Stimulated activated CD8-positive, alpha-beta memory T cell treated with anti-CD3 and anti-CD28 coated beads, Interleukin-2, amount 100 ng/mL, for 1 hour (primary cell): ENCODE measurements at places on chromosomes 7 and 10.
A peak's percentile ranks its signal among the peaks of the same experiment; 100 is the strongest.

GRCh38 chr7:102810916-102811315, 62.1 kb downstream of the FAM185A start:
- no peak for DNase-seq

GRCh38 chr10:125264091-125264490, 103.7 kb upstream of the CTBP2 start:
- no peak for DNase-seq

GRCh38 chr10:132195366-132196075, 8.8 kb downstream of the DPYSL4 start:
- no peak for DNase-seq

- DNase-seq = no peak
Observed at GRCh38 chr10:79020015-79020491, 48.7 kb upstream of the ZMIZ1 start.

- DNase-seq = no peak
Observed at GRCh38 chr10:75772153-75772887, 340.9 kb downstream of the LRMDA start.

DNA sequence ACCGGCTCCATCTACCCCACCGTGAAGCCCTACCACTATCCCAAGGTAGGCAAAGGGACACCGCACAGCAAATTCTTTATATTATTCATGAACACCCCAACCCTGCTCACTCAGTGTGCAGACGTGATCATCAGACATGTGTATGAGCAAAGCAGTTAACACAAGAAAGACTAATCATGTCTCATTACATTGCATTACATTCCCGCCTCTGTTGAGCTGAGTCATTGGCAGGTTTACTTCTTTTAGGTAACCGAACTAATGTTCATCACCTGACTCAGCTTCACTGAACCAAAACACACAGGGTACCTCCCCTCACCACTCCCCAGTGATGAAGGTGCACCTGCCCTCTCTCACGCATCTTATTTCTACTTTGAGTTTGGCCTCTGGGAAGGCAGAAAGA, 233.4 kb downstream of the PAXIP1 start:
- DNase-seq = no peak

DNA sequence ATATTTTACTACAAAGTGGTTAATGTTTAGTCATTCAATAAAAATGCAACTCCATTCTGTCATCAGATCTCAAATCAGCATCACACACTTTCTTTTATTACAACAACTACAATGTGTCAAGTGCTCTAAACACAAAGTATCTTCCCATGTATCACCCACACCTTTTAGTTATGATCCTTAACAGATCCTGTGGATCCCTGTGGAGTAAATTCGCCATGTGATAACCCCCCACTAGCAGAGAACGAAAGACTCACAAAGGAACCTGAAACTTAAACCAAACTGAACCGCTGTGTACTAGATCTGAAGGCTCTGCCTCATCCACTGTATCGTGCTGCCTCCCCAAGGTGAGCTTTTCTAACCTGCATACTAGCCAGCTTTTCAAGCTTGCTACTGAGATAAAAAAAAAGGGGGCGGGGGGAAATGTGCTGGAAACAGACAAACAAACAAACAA, 1.7 kb downstream of the DPY19L1 start:
- no peak for DNase-seq

GRCh38 chr10:59006511-59007306, 169.7 kb upstream of the PHYHIPL start:
- DNase-seq = no peak

DNA sequence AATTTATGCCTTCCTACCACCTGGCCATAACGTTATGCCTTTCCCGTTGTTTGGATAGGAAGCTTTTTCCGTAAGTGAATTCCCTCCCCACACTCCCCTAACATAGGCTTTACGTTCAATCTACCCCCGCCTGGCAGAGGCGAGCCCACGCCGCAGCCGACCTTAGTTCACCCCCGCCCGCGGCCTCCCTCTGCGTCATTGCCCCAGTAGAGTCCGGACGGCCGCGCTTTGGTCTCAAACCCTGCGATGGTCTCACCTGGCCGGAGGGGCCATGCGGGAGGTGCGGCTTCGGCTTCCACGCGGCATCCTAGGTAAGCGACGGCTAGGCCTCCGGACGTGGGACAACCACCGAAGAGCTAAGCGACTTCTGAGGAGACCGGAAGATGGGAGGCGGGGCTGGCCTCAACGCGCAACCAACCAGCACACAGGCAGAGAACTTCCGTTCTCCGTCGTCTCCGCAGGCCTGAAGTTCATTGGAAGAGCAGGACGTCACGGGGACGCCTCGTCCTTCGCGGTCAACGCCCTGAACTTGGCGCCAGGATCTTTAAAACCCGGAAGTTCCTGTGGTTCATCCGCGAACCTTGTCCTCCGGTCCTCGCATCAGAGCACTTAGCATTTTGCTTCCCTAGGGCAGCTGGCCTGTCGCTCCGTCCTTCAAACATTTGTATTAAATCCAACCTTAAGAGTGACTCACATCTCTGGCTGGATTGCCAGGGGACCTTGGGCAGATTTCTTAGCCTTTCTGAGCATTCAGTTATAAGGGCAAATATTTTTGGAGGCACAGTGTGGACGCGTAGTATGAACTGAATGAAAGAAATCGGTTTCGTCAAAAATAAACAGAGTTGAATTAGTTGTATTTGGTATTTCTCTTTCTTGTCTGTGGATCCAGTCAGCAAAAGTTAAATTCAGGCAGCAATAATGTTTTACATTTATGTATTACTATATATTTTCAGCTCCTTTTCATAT, at the start of gene CHCHD2:
Gene CHCHD2, minus strand, starts transcription at position 369 of the 966 bp plus-strand sequence. Its CDS starts 63 bp downstream, at position 306.
- peak; percentile 87 for DNase-seq

GRCh38 chr10:63446716-63447440, 18.9 kb downstream of the JMJD1C start:
- no peak for DNase-seq

GRCh38 chr7:121019018-121019417, 30.5 kb downstream of the CPED1 start:
- no peak for DNase-seq

DNA sequence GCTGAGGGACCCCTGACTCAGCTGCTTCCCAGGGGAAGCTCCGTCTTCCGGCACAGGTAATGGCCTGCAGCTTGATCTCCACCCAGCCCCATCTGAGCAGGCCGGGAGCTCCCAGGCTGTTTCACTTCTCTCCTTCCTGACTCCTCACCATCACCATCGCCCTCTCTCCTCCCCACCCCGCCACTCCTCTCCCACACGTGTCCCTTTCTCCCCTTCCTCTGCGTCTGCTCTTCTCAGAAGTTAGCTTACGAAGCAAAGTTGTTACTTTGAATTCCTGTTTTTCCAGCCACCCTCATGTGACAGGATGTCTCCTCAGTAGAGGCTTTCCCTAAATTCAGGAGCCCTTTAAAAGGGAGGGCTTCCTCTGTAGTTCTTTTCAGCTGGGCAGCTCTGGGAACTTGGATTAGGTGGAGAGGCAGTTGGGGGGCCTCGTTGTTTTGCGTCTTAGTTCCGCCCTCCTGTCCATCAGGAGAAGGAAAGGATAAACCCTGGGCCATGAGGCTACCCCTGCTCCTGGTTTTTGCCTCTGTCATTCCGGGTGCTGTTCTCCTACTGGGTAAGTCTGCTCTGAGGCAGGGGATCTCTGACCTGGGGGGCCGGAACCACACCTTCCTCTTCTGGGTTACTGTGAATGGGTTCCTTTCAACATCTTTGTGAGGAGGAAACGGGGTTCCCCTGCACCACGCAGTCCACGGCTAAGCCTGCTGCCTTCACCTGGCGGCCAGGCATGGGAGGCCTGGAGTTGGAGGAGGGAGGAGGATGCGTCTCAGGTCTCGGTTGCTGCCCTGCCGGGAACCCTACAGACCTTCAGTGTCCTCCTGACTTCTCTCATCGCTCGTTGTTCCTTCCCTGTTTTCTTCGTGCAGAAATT, at the start of gene MRC1:
Gene MRC1, plus strand, starts transcription at position 378 of the 871 bp plus-strand sequence. Its CDS starts 118 bp downstream, at position 496.
- no peak for DNase-seq

DNA sequence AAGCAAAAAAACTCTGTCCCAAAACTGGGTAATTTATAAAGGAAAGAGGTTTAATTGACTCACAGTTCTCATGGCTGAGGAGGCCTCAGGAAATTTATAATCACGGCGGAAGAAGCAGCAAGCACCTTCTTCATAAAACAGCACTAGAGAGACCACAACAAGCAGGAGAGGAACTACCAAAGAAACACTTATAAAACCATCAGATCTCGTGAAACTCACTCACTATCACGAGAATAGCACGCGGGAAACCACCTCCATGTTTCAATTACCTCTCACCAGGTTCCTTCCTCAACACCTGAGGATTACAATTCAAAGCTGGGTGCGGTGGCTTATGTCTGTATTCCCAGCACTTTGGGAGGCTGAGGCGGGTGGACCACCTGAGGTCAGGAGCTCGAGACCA, 48.5 kb downstream of the PDIA4 start:
- DNase-seq = no peak

- DNase-seq = no peak
Observed at GRCh38 chr10:107814865-107815487, 650.5 kb upstream of the SORCS1 start.

GRCh38 chr10:11205030-11205772, 187.5 kb downstream of the CELF2 start:
- no peak for DNase-seq

DNA sequence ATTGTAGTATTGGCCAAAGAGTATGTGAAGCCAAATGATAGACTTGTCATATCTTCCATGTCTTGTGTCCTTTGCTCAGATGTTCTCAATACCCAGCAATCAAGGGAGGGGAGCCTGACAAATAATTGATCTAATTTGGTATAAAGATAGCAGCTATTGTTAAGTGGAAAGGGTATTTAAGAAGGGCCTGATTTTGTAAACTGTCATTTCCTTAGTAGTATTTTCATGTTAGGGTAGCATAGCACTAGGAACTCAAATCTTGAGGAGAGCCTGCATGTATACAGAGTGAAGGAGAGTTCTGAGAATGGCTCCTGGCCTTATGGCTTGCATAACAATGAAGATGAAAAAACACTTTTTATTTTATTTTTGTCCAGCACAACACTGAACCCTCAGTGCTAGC, 53.1 kb downstream of the GNAI1 start:
- DNase-seq = no peak

- no peak for DNase-seq
Observed at GRCh38 chr7:1269336-1269890, 36.7 kb downstream of the UNCX start.
